CD4-positive, CD25-positive, alpha-beta regulatory T cell (primary cell): ENCODE measurements at places on chromosomes 3 and 15. TPM values are rescaled to one million over a fixed set of nuclear protein-coding genes. Genes with fewer than 3 reads are reported as not detected.

The PAQR9 gene
- total RNA-seq, result not detected

The KBTBD13 gene
- total RNA-seq, result not detected

The ANKUB1 gene
- total RNA-seq, result not detected

The C3orf20 gene
- 0.37 TPM for total RNA-seq

The ASB7 gene
- total RNA-seq, result 20.3 TPM

GRCh38 chr3:112508860-112509259 is 9.6 kb upstream of the BTLA start:
- no peak for DNase-seq
- H3K4me1 ChIP-seq, result no peaks in the 10 kb centered on the region
- H3K36me3 ChIP-seq, result no peaks in the 10 kb centered on the region
- H3K27ac ChIP-seq, result no peak overlapping the region

GRCh38 chr3:184679056-184679816 is 32.6 kb downstream of the MAGEF1 start:
- no peak for DNase-seq
- H3K36me3 ChIP-seq, result no peaks in the 10 kb centered on the region
- H3K4me1 ChIP-seq, result no peaks in the 10 kb centered on the region
- H3K4me3 ChIP-seq, result no peak overlapping the region
- no peaks in the 10 kb centered on the region for H3K27me3 ChIP-seq
- no peak overlapping the region for H3K27ac ChIP-seq

- H3K36me3 ChIP-seq, result no peaks in the 10 kb centered on the region
- no peaks in the 10 kb centered on the region for H3K4me1 ChIP-seq
- H3K27ac ChIP-seq, result no peak overlapping the region
Measured at GRCh38 chr15:61184431-61184830, 44.7 kb downstream of the RORA start.

DNA sequence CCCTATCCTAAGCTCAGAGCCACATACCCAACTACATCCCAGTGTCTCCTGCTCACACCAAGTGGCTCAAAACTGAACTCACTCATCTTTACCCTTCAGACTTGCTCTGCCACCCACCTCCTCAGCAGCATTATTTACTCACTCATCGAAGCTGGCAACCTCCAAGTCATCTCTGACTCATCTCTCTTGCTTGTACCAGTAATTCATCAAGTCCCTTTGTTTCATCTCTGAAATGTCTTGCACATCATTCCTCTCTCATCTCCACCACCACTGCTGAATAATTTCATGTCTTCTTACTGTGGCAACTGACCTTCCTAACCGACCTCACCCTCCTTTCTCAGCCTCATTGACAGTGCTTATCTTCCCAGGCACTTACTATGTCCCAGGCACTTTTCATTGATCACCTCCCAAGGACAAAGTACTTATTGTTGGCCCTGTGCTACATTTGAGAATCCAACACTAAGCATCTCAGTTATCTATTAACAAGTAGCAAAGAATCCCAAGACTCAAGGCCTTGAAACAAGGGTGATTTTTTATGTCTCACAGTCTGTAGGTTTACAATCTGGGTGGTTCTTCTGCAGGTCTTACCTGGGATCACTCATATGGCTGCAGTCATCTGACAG is 82.0 kb downstream of the MRPL46 start:
- no peak overlapping the region for H3K27ac ChIP-seq
- H3K36me3 ChIP-seq, result no peaks in the 10 kb centered on the region
- no peak for DNase-seq
- H3K4me3 ChIP-seq, result no peak overlapping the region

DNA sequence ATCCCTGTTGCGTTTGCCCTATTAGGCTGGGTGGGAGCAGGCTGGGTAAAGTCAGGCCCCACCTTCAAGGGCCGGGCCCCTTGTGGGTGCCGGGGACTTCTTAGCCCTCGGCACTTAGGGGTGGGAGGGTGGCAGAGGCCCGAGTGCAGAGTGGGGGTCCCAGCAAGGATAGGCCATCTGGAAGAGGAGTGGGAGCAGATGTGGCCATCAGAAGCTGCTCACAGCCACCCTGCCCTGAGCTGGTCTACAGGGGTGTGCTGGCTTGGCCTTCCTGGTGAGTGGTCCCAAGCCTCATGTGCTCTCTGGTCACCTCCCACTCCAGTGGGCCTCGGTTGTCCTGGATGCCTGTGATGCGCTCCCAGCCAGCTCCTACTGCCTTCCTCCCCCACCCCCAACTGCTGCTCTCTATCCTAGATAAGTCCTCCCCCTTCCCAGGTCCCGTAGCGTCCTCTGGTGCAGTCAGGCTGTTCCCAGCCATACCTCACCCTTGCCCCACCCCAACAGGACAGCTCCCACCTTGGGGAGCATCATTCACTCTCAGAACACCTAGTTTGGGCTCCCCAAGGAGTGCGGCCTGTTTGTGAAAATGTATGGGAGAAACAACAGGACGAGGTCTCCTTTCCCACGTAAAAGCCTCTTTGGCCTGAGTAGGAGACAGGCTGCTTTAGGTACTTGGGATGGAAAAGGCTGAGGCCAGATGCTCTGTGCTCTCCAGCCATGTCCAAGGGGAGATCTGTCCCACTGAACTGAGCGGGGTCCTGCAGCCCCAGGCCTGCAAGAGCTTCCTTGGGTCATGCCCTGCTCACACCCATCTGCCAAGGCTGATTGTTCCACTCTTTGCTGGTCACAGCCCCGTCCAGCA is 24.9 kb upstream of the PLXNA1 start:
- no peak for DNase-seq
- no peak overlapping the region for H3K4me3 ChIP-seq
- no peaks in the 10 kb centered on the region for H3K27me3 ChIP-seq
- no peaks in the 10 kb centered on the region for H3K36me3 ChIP-seq
- no peaks in the 10 kb centered on the region for H3K4me1 ChIP-seq

- peaks cover 43% of the 10 kb centered on the region for H3K4me1 ChIP-seq
- no peak overlapping the region for H3K4me3 ChIP-seq
- no peak for DNase-seq
- H3K27ac ChIP-seq, result no peak overlapping the region
- no peaks in the 10 kb centered on the region for H3K27me3 ChIP-seq
- peaks cover 13% of the 10 kb centered on the region for H3K36me3 ChIP-seq
Measured at GRCh38 chr15:63236272-63236671, 41.1 kb upstream of the APH1B start.

DNA sequence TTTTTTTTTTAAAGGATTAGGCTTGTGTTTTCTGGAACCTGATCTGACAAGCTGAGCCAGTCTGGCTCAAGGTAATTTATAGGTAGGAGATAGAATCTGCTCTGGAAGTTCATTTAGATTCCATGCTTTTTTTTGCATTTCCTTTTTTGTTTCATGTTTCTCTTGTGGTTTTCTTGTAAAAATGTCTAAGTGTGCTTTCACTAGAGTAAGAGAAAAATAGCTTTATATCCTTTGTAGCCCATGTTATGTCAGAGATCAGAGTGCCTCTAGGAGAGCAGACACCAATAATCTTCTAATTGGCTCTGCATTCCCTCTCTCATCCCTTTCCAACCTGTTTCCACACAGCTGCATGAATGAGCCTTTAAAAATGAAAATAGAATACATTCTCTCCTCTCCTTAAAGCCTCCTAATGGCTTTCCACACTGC is 389.8 kb upstream of the KCNMB2 start:
- H3K4me3 ChIP-seq, result no peak overlapping the region
- H3K27ac ChIP-seq, result no peak overlapping the region
- no peaks in the 10 kb centered on the region for H3K27me3 ChIP-seq
- H3K4me1 ChIP-seq, result no peaks in the 10 kb centered on the region
- no peaks in the 10 kb centered on the region for H3K36me3 ChIP-seq

- H3K36me3 ChIP-seq, result peaks cover 16% of the 10 kb centered on the region
- H3K4me3 ChIP-seq, result no peak overlapping the region
- no peak for DNase-seq
- H3K4me1 ChIP-seq, result peaks cover 9% of the 10 kb centered on the region
- no peak overlapping the region for H3K27ac ChIP-seq
- no peaks in the 10 kb centered on the region for H3K27me3 ChIP-seq
Measured at GRCh38 chr3:122469659-122470058, 45.1 kb downstream of the KPNA1 start.

GRCh38 chr3:121834157-121834670 is 646 bp downstream of the IQCB1 start:
- H3K4me1 ChIP-seq, result peaks cover 36% of the 10 kb centered on the region
- peaks cover 11% of the 10 kb centered on the region for H3K36me3 ChIP-seq
- no peaks in the 10 kb centered on the region for H3K27me3 ChIP-seq
- peak overlapping the region; percentile 87 for H3K27ac ChIP-seq
- H3K4me3 ChIP-seq, result peak overlapping the region; percentile 96

DNA sequence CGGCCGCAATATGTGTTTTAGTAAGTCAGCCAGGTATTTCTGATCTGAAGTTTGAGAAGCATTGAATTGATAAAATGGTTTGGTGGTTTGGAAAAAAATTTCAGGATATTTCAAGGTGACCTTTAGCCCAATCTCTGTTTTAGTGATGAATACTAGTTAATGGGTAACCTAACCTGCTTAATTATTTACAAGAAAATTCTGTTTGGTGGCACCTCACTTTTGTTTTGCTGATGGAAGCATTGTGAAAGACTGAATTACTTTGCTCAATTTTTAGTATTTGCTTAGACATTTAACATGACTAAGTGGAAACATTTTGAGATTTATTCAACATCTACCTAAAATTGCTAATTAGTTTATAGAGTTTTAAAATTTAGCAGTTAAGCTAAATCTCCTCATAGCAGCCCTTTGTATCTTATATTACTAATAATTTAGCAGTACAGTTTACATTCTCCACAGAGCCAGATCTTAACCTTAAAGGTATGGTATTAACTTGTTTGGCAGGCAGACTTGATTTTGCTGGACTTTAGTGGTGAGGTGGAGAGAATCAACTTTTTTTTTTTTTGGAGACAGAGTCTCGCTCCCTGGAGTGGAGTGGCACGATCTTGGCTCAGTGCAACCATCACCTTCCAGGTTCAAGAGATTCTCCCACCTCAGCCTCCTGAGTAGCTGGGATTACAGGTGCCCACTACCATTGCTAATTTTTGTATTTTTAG is 35.4 kb downstream of the GRAMD1C start:
- no peak overlapping the region for H3K4me3 ChIP-seq
- no peaks in the 10 kb centered on the region for H3K4me1 ChIP-seq
- DNase-seq, result no peak
- H3K36me3 ChIP-seq, result no peaks in the 10 kb centered on the region

DNA sequence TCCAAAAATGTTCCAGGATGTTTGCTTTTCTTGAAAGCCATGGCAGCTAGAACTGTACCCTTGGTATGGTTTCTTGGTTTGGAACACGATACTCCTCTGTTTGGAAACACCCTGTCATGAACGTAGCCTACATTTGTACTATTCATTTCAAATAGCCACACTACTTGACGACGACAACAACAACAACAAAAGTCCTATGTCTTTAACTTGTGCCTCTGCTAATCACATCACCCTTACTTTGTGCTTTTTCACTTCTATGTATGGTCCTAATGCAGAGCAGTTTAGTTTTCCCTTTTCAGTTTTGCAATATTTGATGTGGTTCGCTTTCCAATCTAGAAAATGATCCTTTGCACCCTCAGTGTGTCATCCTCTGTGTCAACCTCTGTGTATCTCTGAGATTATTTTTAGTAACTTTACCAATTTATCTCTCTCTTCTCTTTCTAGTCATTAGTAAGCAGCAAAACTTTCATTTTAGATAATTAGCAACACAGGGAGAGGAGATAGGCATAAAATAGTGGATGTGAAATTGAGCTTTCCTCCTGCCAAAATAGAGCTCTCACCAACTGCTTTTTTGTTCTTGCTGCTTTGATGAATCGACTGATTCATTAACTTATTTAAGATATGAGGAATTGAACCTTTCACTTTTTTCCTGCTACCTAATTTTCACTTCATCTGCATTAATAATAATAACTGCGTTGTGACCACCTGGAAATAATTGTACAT is 44.1 kb upstream of the TP63 start:
- no peaks in the 10 kb centered on the region for H3K36me3 ChIP-seq
- H3K4me1 ChIP-seq, result no peaks in the 10 kb centered on the region
- H3K27me3 ChIP-seq, result no peaks in the 10 kb centered on the region
- H3K4me3 ChIP-seq, result no peak overlapping the region
- DNase-seq, result no peak
- no peak overlapping the region for H3K27ac ChIP-seq

- no peaks in the 10 kb centered on the region for H3K36me3 ChIP-seq
- no peak for DNase-seq
- H3K4me1 ChIP-seq, result peaks cover 9% of the 10 kb centered on the region
- H3K27ac ChIP-seq, result no peak overlapping the region
- H3K27me3 ChIP-seq, result no peaks in the 10 kb centered on the region
- H3K4me3 ChIP-seq, result no peak overlapping the region
Measured at GRCh38 chr3:40975711-40976121, 223.6 kb upstream of the CTNNB1 start.

DNA sequence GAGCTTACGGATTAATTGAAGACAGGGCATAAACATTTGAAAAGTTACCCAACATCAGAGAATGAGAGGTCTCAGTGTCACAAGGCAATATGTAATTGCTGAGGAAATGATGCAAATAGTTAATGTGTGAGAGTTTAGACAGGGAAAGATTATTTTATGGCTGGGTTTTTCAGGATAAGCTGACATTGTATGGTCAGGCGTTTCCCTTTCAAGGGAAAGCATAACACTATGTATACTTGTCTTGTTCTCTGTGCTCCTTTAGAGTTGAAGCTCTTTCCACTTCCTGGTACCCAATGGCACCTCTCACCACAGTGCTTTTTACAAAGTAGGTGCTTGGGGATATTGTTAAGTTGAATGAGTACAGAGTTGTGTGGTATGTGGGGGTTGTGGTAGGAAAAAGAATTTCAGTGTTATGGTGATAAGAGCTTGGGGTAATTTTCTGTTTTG is 19.9 kb downstream of the IQGAP1 start:
- peak overlapping the region; percentile 62 for H3K4me3 ChIP-seq
- H3K36me3 ChIP-seq, result peaks cover 2% of the 10 kb centered on the region
- H3K27me3 ChIP-seq, result no peaks in the 10 kb centered on the region
- H3K4me1 ChIP-seq, result peaks cover 43% of the 10 kb centered on the region
- peak overlapping the region; percentile 64 for H3K27ac ChIP-seq
- no peak for DNase-seq

DNA sequence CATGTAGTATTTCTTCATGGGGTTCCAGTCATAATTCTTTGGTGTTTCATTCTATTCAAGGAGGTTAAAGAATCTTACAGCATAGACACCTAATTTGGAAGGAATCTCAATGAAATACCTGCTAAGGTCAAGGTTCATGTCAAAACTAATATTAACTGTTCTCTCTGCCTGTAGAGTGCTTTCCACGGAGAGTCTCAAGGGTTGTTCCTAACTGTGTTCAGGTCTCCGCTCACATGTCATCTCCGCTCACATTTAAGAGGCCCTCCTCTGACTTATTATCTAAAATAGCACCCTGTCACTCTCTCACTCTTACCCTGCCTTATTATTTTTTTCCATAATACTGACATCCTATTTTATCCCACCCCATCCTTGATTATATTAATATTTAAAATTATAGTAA is 239.9 kb downstream of the RBMS3 start:
- no peak overlapping the region for H3K4me3 ChIP-seq
- H3K27ac ChIP-seq, result no peak overlapping the region
- no peaks in the 10 kb centered on the region for H3K27me3 ChIP-seq
- no peaks in the 10 kb centered on the region for H3K4me1 ChIP-seq
- H3K36me3 ChIP-seq, result no peaks in the 10 kb centered on the region

DNA sequence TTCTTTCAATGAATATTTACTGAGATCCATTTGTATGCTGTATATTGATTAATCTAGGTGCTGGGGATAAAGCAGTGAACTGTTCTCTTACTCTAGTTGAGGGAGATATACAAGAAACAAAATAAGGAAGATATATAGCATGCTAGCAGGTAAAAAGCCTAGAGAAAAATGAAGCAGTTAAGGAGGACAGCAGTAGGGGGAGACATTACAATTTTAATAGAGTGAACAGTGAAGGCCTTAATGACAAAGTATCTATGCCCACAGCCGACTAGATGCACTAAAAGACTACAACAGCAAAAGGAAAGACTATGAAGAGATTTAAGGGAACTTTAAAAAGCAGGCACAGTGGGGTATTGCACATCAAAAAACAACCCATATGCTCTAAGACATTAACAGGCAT is 81.4 kb downstream of the XRN1 start:
- H3K36me3 ChIP-seq, result peaks cover 73% of the 10 kb centered on the region
- H3K27me3 ChIP-seq, result no peaks in the 10 kb centered on the region
- H3K4me3 ChIP-seq, result no peak overlapping the region
- H3K27ac ChIP-seq, result no peak overlapping the region
- no peaks in the 10 kb centered on the region for H3K4me1 ChIP-seq
- DNase-seq, result no peak
